ENCODE measurements at places on chromosomes 4 and X. TPM values are rescaled to one million over a fixed set of nuclear protein-coding genes. Genes with fewer than 3 reads are reported as not detected.

PNMA5 gene
- not detected for polyA plus RNA-seq

ALPK1 gene
- polyA plus RNA-seq = 4.2 TPM

AVPR2 gene
- polyA plus RNA-seq = not detected

TRIM75 gene
- not detected for polyA plus RNA-seq

IL13RA1 gene
- polyA plus RNA-seq = 27.8 TPM

DMP1 gene
- not detected for polyA plus RNA-seq

TKTL2 gene
- polyA plus RNA-seq = not detected

MSANTD1 gene
- polyA plus RNA-seq = 0.05 TPM

PNMA3 gene
- 0.03 TPM for polyA plus RNA-seq

AFP gene
- 1.3 TPM for polyA plus RNA-seq

Measured in keratinocyte (primary cell).